ENCODE measurements at places on chromosomes 5 and 9.

- DNase-seq, result no peak
Observed at GRCh38 chr9:135783540-135784245, 81.7 kb downstream of the KCNT1 start.

DNA sequence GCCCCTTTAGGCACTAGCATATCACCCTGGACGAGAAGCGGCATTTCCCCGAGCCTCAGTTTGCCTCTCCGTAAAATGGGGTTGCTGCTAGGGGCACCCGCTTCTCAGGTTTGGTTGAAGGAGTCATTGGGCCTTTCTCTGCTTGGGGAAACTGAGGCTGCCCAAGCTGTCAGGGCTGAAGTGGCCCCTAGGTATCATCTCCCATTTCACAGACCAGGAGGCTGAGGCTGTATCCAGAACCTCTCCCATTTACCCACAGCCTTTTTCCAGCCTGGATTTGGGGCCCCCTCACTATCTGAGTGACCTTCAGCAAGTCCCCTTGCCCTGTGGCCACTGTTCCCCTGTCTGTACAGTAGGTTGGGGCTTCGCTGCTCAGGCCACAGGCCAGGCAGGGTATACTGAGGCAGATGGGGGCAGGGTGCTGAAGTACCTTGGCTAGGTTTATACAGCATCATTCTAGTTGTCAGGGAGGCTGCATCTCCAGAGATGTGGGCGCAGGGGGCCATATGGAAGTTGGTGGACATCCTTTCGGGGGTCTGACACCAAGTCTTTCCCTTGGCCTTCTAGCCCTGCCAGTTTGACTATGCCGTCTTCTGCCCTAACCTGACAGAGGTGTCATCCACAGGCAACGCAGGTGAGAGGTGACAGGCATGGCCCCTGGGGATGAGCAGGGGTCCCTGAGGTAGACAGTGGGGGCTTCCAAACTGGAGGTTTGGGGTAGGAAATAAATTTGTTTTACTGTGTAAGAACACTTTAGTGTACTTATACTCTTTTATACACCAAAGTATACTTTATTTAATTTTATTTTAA lies 7.9 kb downstream of the FPGS start:
- no peak for DNase-seq

- no peak for DNase-seq
Observed at GRCh38 chr5:149740341-149740740, 10.2 kb downstream of the PPARGC1B start.

DNA sequence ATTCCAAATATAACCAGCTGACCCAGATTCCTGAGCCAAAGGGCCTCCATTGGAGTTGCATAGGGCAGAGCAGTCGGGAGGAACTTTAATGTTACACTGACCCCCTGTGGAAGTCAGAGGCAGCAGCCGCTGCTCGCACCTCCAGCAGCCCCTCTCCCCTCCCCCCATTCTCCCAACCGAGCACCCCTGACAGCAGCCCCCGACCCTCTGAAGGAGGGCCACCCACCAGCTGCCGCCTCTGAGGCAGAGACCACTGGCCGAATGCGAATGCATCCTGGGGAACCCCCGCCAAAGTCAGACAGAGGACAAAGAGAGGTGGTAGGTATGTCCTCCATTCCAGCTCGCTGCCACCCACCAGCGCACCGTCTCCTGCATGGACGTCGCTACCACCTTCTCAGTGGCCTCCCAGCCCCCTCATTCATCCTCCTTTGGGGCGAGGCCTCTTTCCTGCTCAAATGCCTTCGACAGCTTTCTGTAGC lies 231.0 kb downstream of the CDK5RAP2 start:
- DNase-seq, result peak; percentile 12

- DNase-seq, result no peak
Observed at GRCh38 chr5:66621146-66621545, 25.0 kb downstream of the MAST4 start.

GRCh38 chr5:76084496-76085242 lies 1.5 kb downstream of the SV2C start:
- DNase-seq, result no peak

- no peak for DNase-seq
Observed at GRCh38 chr5:10566543-10567068, 2.7 kb downstream of the ANKRD33B start.

GRCh38 chr5:53335115-53335514 lies 145.3 kb upstream of the FST start:
- DNase-seq, result no peak

DNA sequence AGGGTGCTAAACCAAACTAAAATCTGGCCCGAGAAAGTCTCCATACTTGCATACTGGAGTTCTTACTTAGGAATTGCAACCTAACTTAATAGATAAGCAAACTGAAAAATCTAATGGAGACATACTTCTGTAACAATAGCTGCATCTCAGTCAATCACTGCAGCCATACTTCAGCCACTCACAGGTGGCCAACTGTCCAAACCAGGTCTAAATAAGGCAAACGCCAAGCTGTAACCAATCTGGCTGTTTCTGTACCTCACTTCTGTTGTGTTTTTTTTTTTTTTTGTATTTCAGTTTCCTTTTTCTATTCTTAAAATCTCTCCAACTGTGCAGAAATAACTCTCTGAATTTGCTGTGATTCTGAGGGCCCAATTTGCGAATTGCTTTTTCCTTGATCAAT lies 4.4 kb upstream of the NDUFB6 start:
- DNase-seq, result no peak

GRCh38 chr9:14096258-14096922 lies 217.6 kb downstream of the NFIB start:
- DNase-seq, result no peak

- DNase-seq, result no peak
Observed at GRCh38 chr9:37668116-37668601, 17.4 kb downstream of the FRMPD1 start.

GRCh38 chr5:168950241-168950951 lies 350.5 kb downstream of the SLIT3 start:
- no peak for DNase-seq

DNA sequence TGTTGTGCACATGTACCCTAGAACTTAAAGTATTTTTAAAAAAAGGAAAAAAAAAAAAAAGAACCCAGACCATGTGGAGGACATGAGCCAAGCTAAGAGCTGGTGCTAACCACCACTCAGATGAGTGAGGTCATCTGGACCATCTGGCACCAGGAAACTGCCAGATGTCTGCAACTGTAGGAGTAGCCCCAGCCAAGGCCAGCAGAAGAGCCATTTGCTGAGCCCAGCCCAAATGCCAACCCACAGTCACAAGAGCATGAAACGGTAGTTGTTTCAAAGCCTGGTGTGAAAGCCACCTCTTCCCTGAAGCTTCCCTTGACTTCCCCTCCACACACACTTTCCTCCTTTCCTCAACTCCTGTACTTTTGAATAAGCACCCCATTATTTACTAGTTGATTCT lies 69.2 kb upstream of the FCN1 start:
- DNase-seq, result no peak

DNA sequence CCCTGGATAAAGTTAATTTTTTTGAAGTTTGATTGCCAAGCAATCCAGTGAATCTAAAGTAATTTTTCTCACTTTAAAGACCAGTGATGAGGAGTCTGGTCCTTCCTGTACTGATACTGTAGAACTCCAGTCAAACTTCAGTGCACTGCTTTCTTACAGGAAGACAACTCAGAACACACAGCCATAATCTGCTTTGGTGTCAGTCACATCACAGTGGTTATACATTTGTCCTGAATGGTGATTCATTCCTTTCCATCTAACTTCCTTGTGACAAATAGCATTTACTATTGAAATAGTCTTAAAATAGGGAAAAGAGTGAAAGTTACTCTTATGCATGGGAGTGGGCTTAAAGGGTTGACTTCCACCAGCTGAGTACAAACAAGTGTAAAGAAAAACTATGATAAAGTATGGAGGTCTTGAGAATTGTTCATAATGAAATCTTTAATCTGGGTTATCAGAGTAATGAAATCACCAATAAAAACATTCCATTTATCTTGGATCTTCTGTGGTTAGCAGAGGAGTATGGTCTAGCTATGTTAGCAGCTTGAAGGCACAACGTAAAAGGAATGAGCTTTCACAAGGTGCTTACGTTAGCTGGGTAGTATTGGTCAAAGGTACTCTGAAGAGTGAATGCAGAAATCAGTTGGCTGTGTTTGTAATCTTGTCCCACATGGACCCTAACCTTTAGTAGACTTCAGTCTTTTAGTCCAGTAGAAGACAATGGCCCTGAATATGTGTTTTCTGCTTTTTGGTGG lies 41.5 kb downstream of the DCP2 start:
- no peak for DNase-seq

- DNase-seq, result no peak
Observed at GRCh38 chr5:170341545-170341944, 44.0 kb upstream of the LCP2 start.

GRCh38 chr5:54610197-54610944 lies 92.8 kb downstream of the SNX18 start:
- DNase-seq, result no peak

DNA sequence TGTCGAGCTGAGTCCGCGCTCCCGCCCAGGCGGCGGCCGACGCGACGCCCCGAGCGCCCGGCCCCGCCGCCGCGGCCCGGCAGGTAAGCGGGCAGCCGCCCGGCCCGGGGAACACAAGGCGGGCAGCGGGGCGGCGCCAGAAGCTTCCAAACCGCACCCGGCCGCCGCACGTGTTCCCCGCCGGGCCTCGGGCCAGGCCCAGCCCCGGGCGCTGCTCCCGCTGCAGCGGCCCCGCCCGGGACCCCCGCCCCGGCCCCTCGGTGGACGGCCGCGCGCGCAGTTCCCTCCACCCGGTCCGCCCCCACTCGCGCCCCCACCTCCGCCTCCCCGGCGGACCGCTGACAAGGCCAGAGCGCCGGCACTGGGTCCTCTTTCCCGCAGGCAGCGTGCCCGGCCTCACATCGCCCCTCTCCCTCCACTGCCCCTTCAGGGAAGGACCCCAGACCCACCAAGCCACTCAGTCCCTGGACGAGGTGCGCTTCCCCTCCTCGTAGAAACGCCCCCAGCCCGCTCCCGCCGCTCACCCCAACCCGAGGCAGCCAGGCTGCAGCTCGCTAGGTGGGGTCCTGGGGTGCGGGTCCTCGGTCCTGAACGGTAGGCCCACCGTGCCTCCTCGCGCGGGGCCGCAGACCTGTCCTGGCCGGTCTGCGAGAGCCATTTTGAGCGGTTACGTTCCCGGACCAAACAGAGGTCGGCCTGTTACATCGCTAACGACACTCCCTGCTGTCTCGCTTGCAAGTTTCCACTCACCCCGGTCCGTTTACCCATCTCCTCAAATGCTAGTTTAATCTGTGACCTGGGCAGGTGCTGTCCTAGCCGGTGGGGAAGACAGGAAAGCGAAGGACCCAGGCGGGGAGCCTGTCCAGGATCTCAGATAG lies 475 bp downstream of the WDR5 start:
- DNase-seq, result no peak

- no peak for DNase-seq
Observed at GRCh38 chr5:932628-933250, 40.1 kb downstream of the TRIP13 start.

DNA sequence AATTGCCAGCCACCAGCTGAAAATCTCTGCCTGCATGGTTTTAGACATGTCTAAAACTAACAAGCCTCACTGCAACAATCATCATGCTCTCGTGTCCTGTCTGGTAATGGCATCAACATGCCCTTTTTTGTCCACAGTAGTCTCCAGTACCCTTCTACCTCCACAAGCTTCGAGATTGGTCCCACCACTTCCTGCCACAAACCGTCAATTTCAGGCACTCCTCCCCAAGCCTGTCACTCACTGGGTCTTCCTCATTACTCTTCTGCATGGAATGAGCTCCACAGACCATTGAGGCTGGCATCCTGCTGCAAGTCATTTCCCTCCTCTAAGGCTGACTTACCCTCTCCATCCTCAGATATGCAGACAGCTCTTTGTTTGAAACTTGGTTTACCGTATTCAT lies 9.0 kb downstream of the LPAR1 start:
- DNase-seq, result no peak

GRCh38 chr5:20231040-20231439 lies 243.0 kb upstream of the CDH18 start:
- no peak for DNase-seq

GRCh38 chr9:130845901-130846481 lies 10.9 kb downstream of the ABL1 start:
- DNase-seq, result no peak

- no peak for DNase-seq
Observed at GRCh38 chr9:14014218-14014617, 299.7 kb downstream of the NFIB start.

- DNase-seq, result no peak
Observed at GRCh38 chr9:17813798-17814197, 234.9 kb downstream of the SH3GL2 start.

GRCh38 chr9:132991351-132992300 lies 13.1 kb downstream of the GFI1B start:
- no peak for DNase-seq

- peak; percentile 19 for DNase-seq
Observed at GRCh38 chr9:114282926-114283325, 40.0 kb upstream of the ORM1 start.

GRCh38 chr9:92488681-92489550 lies 6.6 kb upstream of the ASPN start:
- no peak for DNase-seq

GRCh38 chr5:125584140-125584520 lies 837.7 kb upstream of the ZNF608 start:
- DNase-seq, result no peak

- DNase-seq, result peak; percentile 8
Observed at GRCh38 chr5:38420691-38421390, 135.6 kb downstream of the LIFR start.

DNA sequence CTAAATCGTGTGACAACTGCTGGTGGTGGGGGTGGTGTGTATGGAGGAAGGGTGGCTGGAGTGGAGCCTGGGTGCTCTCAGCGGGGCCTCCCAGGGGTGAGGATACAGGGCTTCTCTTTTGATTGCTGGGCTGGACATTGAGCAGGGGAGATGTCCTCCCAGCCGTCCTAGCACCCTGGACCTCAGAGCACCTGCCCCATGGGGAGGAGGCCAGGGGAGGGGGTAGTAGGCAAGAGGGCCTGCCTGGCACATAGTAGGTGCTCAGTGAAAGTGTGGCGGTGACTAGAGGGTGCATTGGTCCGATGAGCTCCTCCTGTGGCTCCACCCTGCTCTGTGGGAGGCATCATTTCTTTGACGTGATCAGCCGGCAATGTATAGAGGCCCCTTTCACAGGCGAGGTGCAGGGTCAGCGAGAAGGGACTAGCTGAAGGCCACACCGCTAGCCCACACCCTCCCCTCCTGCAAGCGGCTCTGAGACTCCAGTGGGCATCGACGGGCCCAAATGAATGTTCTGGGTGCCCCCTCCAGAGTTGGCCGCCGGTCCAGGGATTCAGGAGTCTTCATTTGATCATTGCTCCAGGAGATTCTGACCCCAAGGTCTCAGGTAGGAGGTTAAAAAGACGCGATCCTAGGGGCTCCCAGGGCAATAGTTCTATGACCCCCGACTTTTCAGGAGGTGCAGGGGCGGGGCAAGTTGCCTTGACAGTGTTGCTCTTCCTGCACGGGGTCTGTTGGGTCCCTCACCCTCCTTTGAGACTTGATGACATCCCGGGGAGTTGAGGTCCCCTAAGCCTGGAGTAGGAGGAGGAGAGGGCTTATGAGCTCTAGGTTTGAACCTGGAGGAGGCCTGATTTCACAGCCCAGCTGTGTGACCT lies 255.5 kb downstream of the PBX3 start:
- no peak for DNase-seq

DNA sequence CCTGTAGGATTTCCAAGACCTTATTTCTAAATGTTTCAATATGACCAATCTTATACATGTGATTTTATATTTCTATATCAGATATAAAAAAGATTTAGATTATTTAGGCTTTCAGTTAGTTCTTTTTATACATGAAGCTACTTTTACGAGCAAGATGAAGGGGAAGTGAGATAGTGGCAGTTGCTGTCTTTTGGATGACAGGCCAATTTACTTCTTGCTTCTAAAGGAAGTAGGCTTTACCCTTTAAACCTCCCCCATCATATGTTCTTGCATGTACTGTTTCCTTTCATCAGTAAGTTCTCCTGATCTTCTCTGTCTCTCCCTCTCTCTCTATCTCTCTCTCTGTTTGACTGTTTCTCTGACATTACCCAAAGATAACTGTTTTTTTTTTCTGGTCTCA lies 4.0 kb upstream of the TYRP1 start:
- DNase-seq, result no peak
